ENCODE measurements at places on chromosomes 7 and 10.

DNA sequence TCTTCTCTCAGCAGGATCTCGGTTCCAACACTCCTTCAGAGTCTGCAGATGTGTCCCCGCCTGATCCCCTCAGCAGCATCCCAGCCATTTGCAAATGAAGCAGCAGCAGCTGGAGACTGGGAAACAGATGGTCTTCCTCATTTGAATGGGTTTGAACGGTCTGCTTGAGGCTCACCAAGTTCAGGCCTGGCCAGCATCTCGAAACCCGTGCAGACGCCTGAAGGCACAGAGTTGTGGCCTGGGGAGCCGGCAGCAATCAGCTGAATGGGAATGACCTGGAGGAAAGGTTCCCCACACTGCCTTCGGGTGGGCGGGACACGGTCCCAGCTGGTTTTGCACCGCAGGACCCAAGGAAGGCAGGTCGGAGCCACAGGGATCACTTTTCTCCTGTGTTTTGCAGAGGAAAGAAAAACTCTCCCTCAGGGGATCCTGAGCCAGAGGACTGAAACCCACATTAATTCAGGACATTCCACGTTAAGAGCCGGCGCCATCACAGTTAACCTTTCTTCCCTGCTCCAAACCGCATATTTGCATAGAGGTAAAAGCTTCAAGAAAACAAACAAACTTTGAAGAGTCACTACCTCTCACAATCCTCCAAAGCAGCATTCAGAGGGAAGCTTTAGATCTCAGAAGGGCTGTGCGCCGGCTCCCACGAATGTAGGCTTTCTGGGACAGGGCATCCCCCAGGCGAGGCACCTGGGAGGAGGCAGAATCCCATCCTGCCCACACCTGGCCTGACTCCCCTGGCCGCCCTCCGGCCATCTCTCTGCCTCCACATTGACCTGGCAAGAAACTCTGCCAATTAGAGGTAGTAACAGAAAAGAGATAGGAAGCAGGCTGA lies 17.7 kb downstream of the FGFR2 start:
- DNase-seq: no peak

- no peak for DNase-seq
Measured at GRCh38 chr7:50552921-50553320, 12.3 kb downstream of the DDC start.

GRCh38 chr7:151372612-151373265 lies 31.1 kb downstream of the NUB1 start:
- DNase-seq: no peak

DNA sequence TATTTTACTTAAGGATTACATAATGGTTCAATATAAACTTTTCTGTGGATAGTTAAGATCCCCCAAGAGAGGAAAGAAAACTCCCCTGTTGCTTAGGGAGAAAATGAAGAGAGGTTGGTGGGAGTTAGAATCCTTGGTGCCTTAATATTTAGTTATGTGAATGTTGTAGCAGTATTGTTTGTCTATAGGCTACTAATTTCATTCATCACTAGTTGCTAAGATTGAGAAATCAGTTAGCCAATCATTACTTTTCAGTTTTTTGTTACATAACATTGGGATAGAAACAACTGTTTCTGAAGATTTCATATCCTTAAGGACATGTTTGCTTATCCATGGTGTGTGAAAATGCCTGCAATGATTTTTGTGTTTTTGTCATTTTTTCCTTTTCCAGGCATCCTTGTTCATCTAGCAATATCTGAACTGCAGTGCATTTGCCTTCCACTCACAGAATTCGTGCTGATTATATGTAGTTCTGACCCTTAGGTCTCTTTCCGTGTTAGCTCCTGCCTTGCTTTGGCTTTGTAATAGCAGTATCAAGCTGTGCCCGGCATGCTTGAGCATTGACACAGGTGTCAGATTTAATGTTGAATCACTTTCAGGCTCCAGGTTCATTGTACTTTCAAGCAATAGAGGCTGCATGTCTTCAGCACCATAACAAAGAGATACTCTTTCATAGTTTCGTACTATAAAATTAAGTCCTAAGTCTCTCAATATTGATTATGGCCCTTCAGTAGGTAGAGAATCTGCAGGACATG lies 85.0 kb downstream of the PODXL start:
- DNase-seq: no peak

DNA sequence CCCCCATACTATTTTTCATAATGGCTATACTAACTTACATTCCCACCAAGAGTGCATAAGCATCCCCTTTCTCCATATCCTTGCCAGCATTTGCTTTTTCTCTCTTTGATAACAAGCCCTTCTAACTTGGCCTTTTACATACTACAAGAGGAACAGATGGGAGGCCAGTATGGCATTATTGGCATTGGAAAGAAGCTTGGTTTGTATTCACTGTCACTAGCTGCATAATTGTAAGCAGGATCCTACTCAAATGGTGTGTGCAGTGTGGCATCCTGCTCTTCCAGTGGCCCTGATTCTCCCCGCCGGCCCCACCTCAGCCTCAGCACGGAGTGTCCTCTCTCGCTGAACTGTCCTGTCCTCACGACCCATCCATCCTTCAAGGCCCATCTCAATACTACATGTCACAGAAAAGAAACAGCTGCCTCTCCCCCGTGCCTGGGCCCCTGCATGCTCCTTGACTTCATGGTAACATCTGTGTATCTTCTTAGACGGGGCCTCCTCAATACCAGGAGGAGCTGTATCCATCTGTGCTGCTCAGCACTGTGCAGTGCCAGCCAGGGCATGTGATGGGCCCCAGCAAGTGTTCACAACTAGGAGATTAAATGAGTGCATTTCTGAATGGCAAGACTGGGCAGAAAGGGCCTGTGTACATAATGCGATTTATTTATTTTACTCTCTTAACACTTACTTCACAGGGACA lies 205.2 kb downstream of the COBL start:
- no peak for DNase-seq

GRCh38 chr7:53022893-53023292 lies 12.5 kb upstream of the POM121L12 start:
- peak; percentile 12 for DNase-seq

- peak; percentile 76 for DNase-seq
Measured at GRCh38 chr7:130421684-130422083, 19.1 kb downstream of the CEP41 start.

- no peak for DNase-seq
Measured at GRCh38 chr10:18684953-18685352, 25.7 kb downstream of the ARL5B start.

- no peak for DNase-seq
Measured at GRCh38 chr10:91745090-91745831, 53.0 kb upstream of the TNKS2 start.

DNA sequence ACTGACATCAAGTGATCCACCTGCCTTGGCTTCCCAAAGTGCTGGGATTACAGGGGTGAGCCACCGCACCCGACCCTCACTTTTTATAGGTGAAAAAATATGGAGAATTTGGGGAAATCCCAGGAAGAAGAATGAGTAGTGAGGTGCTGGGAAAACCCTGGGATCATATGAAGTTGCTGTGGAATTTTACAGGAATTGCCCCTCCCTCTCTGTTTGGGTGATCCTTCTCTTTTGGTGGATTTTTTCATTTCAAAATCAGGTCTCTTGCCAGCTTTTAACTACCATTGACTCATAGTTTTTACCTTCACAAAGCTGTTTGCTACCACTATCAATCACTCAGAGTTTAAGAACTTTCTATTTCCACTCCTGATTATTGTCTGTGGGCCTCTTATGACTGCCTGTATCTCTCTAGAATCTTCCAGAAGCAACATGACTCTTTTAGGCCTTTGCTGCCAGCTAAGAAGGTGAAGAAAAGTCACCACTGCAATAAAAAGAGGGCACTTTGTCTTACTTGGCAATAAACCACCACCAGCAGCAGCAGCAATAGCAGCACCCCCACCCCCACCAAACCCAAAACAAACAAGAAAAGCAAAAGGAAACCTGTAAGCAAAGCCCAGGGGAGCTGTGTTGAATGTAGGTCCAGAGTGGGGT lies 4.0 kb upstream of the GIMAP8 start:
- peak; percentile 24 for DNase-seq

GRCh38 chr10:56123247-56123646 lies 237.8 kb downstream of the ZWINT start:
- no peak for DNase-seq

- DNase-seq: peak; percentile 68
Measured at GRCh38 chr7:55572378-55573233, at the start of gene VOPP1. VOPP1 (minus strand) TSS chr7:55572502; CDS start chr7:55572324, 178 bp downstream.

GRCh38 chr10:43204042-43204942 lies 62.6 kb downstream of the RASGEF1A start:
- no peak for DNase-seq

DNA sequence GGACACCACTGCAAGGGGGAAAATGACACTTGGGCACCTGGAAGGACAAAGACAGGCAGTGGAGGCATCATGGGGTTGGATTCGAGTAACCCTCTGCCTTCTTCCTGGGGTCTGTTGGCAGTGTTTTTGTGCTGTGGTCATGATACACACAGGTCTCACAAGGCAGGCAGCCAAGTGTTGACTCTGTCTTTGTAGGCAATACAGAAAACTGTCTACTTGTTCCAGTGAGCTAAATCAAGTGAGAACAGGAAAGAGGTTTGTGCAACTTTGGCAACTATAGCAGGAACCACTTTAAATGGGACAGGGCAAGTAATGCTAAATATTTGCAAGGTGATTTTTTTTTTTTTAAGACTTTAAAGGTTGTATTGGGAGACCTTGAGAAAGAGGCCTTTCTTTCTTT lies 578.6 kb upstream of the GALNT17 start:
- DNase-seq: peak; percentile 56

- DNase-seq: no peak
Measured at GRCh38 chr7:55405856-55406541, 40.9 kb downstream of the LANCL2 start.

DNA sequence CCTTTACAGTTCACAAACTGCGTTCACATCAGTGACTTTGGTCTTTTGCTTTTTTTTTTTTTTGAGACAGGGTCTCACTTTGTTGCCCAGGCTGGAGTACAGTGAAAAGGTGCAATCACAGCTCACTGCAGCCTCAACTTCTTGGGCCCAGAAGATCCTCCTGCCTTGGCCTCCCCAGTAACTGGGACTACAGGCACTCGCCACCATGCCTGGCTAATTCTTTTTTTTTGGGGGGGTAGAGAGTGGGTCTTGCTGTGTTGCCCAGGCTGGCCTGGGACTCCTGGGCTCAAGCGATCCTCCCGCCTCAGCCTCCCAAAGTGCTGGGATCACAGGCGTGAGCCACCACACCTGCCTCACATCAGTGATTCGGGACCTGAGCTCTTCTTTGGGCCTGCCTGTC lies 35.7 kb upstream of the UNCX start:
- DNase-seq: no peak

DNA sequence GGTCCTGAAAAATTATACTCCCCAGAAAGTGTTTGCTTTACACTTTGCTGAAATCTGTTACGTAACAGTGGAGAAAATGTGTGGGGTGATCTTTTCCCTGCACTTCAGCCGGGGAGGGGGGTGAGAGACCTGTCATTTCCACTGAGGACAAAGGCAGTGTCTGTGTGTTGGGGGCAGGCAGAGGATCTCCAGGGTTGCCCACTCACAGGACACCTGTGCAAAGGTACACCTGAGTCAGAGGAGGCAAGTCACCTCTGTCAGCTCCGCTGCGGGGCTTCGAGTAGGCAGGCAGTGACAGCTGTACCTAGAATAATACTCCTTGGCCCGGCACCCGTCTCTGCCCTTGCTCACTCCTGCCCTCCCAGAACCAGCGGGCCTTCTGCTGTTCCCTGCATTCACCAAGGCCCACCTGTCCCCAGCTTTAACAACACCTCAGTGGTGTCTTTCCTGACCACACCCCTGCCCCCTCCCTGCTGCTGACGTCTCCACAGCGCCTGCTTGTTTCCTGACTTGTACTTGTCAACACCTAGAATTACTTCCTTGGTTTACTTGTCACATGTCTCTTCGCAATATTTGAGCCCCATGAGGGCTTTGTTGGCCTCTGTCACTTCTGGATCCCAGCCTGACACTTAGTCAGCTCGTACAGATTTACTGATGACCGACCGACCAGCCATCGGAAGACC lies 159.2 kb downstream of the NEURL1 start:
- DNase-seq: no peak

GRCh38 chr7:97959046-97959445 lies 30.9 kb downstream of the OCM2 start:
- no peak for DNase-seq

GRCh38 chr10:28587270-28587969 lies 54.5 kb downstream of the WAC start:
- no peak for DNase-seq

DNA sequence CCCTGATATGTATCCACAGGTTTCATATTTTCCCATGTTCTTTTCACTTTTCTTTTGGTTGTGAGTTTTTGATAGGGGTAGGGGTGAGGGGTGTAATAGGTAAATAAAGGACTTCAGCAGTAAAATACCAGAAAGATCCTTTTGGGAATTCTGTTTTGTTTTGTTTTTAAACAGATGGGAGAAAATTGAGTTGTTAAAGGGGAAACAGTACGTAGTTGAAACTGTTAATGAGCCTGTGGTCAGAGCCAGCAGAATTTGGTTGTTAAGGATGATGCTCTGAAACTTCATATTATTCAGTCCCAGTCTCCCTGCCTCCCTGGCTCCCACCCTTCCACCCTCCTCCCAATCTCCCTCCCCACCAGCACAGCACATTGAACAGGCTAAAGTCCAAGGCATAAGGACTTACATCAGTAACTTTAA lies 195.9 kb downstream of the CREB5 start:
- DNase-seq: no peak

GRCh38 chr10:1607466-1607865 lies 129.9 kb downstream of the ADARB2 start:
- no peak for DNase-seq

DNA sequence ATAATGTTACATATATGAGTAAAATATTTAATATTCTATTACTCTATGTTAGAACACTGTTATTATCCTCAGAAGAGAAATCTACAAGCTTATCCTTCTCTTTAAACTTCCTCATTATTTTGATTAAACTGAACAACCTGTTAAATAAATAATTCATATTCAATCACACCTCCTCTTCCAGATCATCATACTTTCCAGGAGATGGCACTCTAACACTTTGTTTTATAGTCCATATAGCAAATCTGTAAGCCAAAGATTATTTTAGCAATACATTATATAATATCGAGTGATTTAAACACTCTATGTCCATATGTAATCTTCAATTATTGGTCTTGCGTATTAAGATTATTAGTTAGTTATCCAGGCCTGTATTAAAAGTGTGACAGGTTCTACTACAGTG lies 694.1 kb downstream of the ANKRD7 start:
- peak; percentile 14 for DNase-seq

DNA sequence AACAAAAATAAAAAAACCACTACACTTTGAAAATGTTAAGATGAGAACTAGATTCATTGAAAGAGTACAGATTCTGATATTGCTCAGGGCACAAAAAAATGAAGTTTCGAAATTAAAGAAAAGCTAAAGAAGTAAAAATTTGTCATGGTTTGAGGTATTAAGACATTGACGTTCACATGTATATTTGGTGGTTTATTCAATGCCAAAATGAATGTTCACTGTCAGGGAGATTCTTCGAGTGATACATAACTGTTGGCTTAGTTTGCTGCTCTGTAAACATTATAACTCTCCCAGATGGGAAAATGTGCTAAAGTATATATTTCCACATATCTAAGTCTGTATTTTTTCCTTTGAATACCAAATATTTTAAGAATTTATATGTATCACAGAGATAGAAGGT lies 345.0 kb downstream of the SEMA3D start:
- no peak for DNase-seq

Measured in pons (tissue), 1 donor.